Stomach (tissue), 19 donors: ENCODE measurements at places on chromosomes 3 and 15. TPM values are rescaled to one million over a fixed set of nuclear protein-coding genes. Genes with fewer than 3 reads are reported as not detected.

Gene ADAMTS7
- polyA plus RNA-seq = 1.7 TPM

Gene ZNF660
- 0.45 TPM for polyA plus RNA-seq

Gene PLAAT1
- 1.6 TPM for polyA plus RNA-seq

Gene NEIL1
- 18.2 TPM for polyA plus RNA-seq

Gene PAQR5
- 7.5 TPM for polyA plus RNA-seq

Gene ALDH1L1
- 4.4 TPM for polyA plus RNA-seq

Gene ZCWPW2
- 0.61 TPM for polyA plus RNA-seq

Gene ACSBG1
- polyA plus RNA-seq = 0.30 TPM

Gene STT3B
- 22.4 TPM for polyA plus RNA-seq

Gene THPO
- 1.8 TPM for polyA plus RNA-seq

Gene ZNF621
- polyA plus RNA-seq = 8.5 TPM

Gene CSPG4
- polyA plus RNA-seq = 15.5 TPM

Gene ENTPD3
- 3.8 TPM for polyA plus RNA-seq

Gene EPHB1
- polyA plus RNA-seq = not detected

Gene MOBP
- 0.06 TPM for polyA plus RNA-seq

Gene PLSCR2
- not detected for polyA plus RNA-seq

Gene SCG5
- polyA plus RNA-seq = 3.9 TPM

Gene FRG2C
- polyA plus RNA-seq = not detected

Gene CHRNA3
- polyA plus RNA-seq = 1.0 TPM

Gene GABRA5
- polyA plus RNA-seq = 0.75 TPM

Gene CCR9
- polyA plus RNA-seq = not detected

Gene MCF2L2
- polyA plus RNA-seq = 0.12 TPM

Gene CCR8
- polyA plus RNA-seq = not detected

Gene MYL3
- polyA plus RNA-seq = 11.5 TPM

Gene SHC4
- polyA plus RNA-seq = 0.25 TPM

Gene SLC6A11
- not detected for polyA plus RNA-seq
